ENCODE measurements at places on chromosomes 1 and 21.
A peak's percentile ranks its signal among the peaks of the same experiment; 100 is the strongest.

DNA sequence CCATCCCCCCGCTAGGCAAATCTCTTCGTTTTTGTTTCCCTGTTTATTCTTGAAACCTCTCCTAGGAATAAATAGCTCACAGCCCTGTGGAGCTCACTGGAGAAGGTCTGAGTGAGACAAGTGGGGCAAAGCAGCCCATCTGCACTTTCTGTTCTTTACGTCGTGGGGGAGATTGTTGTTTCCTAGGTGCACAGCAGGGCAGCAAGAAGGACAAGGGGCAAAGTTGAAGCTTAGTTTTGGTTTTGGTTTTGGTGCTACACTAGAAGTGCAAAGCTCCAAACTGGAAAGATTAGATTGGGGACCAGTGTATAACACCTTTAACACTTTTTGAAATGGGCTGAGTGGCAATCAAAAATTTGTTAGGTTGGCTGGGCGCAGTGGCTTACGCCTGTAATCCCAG, 76.6 kb downstream of the GPR88 start:
- peaks cover 16% of the 10 kb centered on the region for H3K4me1 ChIP-seq
- DNase-seq = no peak
- no peaks in the 10 kb centered on the region for H3K36me3 ChIP-seq

DNA sequence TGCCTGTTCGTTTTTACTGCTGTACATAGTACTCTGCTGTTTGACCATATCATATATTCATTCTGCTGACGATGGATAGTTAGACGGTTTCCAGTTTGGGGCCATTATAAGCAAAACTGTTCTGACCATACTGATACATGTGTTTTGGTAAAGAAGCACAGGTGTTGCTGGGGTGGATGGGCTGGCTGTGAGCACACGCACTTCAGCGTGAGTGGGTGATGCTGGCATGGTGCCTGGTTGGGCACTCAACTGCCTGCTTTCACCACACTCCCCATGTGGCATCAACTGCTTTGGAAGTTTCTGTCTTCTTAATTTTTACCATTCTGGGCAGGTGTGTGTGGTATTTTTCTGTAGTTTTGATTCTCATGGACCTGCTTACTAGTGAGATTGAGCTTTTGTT, 37.3 kb downstream of the ADARB1 start:
- no peaks in the 10 kb centered on the region for H3K27me3 ChIP-seq
- DNase-seq = no peak
- no peak overlapping the region for H3K4me3 ChIP-seq
- H3K27ac ChIP-seq = no peak overlapping the region
- no peaks in the 10 kb centered on the region for H3K36me3 ChIP-seq
- peaks cover 33% of the 10 kb centered on the region for H3K4me1 ChIP-seq

DNA sequence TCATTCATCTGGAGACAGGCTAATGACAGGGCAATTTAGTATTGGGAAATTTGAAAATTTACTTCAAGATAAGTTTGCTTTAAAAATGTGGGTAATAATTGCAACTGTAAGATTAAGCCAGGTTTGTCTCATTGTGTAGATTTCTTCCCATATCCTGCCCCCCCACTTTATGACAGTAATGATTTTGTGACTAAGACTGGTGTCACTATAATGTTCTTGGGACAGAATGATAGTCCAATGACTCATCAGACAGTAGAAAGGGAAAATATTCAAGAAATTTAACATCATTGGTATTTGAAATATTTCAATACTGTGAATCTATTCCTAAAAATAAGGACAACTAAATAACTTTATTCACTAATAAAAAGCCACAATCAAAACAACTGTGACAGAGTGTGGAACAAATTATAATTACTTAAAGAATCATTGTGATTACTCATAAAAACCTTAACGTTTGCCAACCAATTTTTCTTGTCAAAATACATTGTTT, 36.7 kb downstream of the FH start:
- no peaks in the 10 kb centered on the region for H3K4me1 ChIP-seq
- no peak for DNase-seq
- no peaks in the 10 kb centered on the region for H3K36me3 ChIP-seq
- no peaks in the 10 kb centered on the region for H3K27me3 ChIP-seq
- H3K4me3 ChIP-seq = no peak overlapping the region

DNA sequence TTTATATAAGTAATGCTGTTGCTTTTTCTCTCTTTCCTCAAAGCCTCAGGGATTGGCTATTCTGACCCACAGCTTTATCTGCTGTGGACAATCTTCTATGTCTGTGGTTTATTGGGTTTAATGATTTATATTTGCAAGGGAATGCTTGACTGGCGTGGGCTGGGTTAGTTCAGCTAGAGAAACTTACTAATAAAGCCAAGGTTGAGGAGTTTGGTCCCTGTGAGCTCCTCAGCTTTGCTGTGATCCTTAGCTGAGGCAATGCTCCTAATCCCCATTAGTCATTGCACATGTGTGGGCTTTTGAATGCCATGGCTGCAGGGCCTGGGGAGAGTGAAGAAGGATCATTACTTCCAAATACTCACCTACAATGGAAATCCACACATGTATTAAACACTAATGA, 179.3 kb downstream of the ZNF326 start:
- no peak overlapping the region for H3K27ac ChIP-seq
- H3K36me3 ChIP-seq = no peaks in the 10 kb centered on the region
- no peaks in the 10 kb centered on the region for H3K4me1 ChIP-seq
- DNase-seq = no peak

- DNase-seq = no peak
- H3K27ac ChIP-seq = no peak overlapping the region
- no peak overlapping the region for H3K4me3 ChIP-seq
- H3K27me3 ChIP-seq = no peaks in the 10 kb centered on the region
Measured at GRCh38 chr1:216047811-216048572, 375.3 kb downstream of the USH2A start.

DNA sequence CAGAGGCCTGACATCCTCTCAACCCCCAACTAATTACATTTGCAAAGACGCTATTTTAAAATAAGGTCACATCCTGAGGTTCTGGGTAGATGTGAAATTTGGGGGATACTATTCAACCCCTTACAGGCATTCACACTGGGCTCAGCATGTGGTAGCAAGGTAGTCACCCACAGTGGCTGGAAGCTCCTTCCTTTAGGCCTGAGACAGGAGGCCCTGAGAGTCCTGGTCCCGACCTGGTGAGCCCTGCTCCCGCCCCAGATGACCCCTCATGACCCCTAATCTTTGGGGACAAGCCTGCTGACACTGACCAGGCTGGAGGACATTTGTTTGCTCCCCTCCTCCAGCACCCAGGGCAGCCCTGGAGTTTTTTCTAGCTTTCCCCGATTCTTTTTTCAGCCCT, 225.9 kb downstream of the DYRK1A start:
- no peaks in the 10 kb centered on the region for H3K4me1 ChIP-seq
- DNase-seq = no peak
- H3K27me3 ChIP-seq = no peaks in the 10 kb centered on the region
- H3K27ac ChIP-seq = no peak overlapping the region

- no peaks in the 10 kb centered on the region for H3K4me1 ChIP-seq
- H3K4me3 ChIP-seq = no peak overlapping the region
- no peak for DNase-seq
- H3K27me3 ChIP-seq = no peaks in the 10 kb centered on the region
Measured at GRCh38 chr1:94514095-94514727, 27.3 kb downstream of the F3 start.

GRCh38 chr1:159076438-159077119, at the start of gene AIM2:
AIM2 (minus strand) TSS chr1:159076766; CDS start chr1:159073499, 3,267 bp downstream.
- H3K27me3 ChIP-seq = no peaks in the 10 kb centered on the region
- peak within 1 kb of the TSS; percentile 61 for H3K4me3 ChIP-seq
- peaks cover 50% of the 10 kb centered on the region for H3K4me1 ChIP-seq
- no peaks in the 10 kb centered on the region for H3K36me3 ChIP-seq
- peak within 1 kb of the TSS; percentile 85 for H3K27ac ChIP-seq
- DNase-seq = peak; percentile 86

DNA sequence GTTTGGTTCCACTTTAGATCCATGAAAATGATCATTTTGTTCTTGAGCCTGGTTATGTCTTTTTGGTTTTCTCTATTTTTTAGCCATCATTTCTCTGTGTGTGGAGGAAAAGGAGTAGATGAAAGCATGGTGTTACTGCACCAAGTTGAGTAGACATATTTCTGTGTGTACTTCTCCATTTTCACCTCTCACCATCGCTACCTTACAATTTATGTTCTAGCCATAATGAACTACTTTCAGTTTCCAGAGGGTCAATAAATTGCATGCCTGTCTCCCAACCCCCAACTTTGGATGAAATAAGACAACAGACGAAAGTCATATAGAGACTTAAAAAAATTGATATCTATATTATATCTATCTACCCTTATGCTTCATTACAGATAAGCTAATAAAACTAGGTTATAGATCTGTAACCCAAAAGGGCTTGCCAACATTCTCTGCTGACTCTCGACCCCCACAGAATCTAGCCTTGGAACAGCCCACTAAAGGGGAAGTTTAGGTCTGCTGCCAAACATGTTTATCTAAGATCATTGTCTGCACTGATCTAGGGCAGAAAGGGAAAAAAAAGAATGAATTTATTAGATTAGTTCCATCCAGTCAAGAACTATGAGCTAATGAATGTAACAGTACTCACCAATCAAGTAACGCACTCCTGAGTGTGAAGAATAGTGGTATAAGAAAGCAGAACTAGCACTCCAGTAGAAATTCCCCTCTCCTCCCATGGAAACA, 7.5 kb upstream of the MAN1A2 start:
- peaks cover 53% of the 10 kb centered on the region for H3K4me1 ChIP-seq
- DNase-seq = no peak
- H3K4me3 ChIP-seq = no peak overlapping the region
- no peaks in the 10 kb centered on the region for H3K36me3 ChIP-seq

- DNase-seq = no peak
- H3K27ac ChIP-seq = no peak overlapping the region
- H3K4me1 ChIP-seq = peaks cover 38% of the 10 kb centered on the region
- H3K27me3 ChIP-seq = no peaks in the 10 kb centered on the region
- H3K36me3 ChIP-seq = peaks cover 6% of the 10 kb centered on the region
- no peak overlapping the region for H3K4me3 ChIP-seq
Measured at GRCh38 chr1:111154021-111154999, 14.3 kb downstream of the CEPT1 start.

DNA sequence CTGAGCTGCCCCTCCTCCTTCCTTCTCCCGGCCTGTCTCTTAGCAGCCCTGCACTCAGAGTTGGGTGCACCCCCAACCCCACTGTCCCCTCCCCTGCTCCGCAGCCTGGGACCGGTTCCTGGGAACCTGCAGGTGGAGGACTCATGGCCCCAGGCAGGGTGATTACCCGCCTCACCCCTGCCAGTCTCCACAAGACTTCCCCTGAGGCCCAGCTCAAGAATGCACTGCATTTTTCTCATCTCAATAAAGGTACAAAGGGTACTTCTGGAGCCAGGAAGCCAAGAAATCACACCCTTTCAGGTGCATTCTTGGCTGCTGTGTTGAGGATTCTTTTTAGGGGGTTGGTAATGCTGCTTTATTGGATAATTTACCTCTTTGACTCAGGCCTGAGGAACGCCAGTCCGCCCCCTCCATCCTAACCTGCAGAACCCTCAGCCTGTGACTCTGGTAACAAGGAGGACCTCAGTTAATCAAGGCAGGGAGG, 126.3 kb upstream of the TMPRSS2 start:
- no peaks in the 10 kb centered on the region for H3K36me3 ChIP-seq
- H3K4me1 ChIP-seq = no peaks in the 10 kb centered on the region
- no peak overlapping the region for H3K4me3 ChIP-seq
- DNase-seq = no peak
- H3K27me3 ChIP-seq = no peaks in the 10 kb centered on the region

DNA sequence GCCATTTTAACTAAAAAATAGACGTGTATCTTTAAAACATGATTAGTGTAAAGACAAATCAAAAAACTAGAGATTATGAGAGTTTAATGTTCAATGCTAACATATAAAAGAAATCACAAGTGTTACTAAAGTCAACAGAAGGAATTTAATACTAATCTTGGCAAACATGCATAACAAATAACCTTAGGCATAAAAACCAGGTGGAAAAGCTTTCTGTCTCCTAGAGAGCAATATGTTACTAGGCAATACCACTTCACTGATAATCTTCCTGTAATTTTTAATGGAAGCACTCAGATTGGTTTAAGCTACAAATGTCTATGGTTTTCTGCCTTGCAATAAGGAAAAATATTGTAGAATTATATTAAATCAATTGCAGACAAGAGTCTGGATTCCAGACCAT, 121.9 kb downstream of the NME7 start:
- no peaks in the 10 kb centered on the region for H3K36me3 ChIP-seq
- no peak overlapping the region for H3K4me3 ChIP-seq
- H3K27me3 ChIP-seq = no peaks in the 10 kb centered on the region
- no peaks in the 10 kb centered on the region for H3K4me1 ChIP-seq
- H3K27ac ChIP-seq = no peak overlapping the region
- no peak for DNase-seq

DNA sequence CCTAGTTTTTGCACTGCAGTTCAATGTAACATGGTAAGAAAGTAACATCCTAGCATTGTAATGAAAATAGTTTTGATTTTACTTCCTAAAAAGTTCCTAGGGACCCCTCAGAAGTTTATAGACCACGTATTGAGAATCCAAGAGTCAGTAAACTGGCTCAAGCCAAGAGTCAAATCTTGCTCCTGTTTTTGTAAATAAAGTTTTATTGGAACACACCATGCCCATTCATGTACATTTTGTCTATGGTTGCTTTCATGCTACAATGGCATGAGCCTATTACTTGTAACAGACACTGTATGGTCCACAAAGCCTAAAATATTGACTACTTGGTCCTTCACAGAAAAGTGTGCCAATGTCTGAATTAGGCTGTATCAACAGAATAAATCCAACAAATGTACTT, 301.0 kb downstream of the LMO4 start:
- no peaks in the 10 kb centered on the region for H3K4me1 ChIP-seq
- no peak for DNase-seq
- no peak overlapping the region for H3K27ac ChIP-seq
- no peaks in the 10 kb centered on the region for H3K36me3 ChIP-seq
- no peaks in the 10 kb centered on the region for H3K27me3 ChIP-seq
- no peak overlapping the region for H3K4me3 ChIP-seq

GRCh38 chr1:181986907-181987305, 74.6 kb downstream of the ZNF648 start:
- H3K4me1 ChIP-seq = no peaks in the 10 kb centered on the region
- no peak overlapping the region for H3K4me3 ChIP-seq
- H3K27ac ChIP-seq = no peak overlapping the region
- H3K36me3 ChIP-seq = no peaks in the 10 kb centered on the region

DNA sequence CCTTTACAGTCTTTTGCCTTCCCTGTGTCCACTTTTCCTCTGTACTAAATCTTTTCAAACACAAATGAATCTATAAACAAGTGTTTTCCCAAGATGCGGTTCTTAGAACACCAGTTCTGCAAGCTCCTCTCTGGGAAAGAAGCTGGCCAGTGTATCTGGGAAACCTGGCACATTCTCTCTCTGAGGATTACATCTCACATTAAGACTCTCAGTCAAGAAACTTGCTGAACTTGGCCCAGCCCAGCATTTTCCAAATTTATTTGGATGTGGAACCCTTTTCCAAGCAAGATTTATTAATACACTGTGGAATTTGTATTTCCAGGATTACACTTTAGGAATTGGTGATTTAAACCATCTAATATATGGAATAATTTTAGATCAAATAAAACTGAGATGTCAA, 105.7 kb downstream of the ZNF281 start:
- no peak overlapping the region for H3K27ac ChIP-seq
- no peak for DNase-seq
- no peak overlapping the region for H3K4me3 ChIP-seq

All from CD4-positive, alpha-beta memory T cell (primary cell).